Thyroid gland (tissue), 4 donors: ENCODE measurements at places on chromosomes 11 and 22.

- no peak for DNase-seq
Measured at GRCh38 chr11:16347928-16348685, 8.2 kb downstream of the SOX6 start.

DNA sequence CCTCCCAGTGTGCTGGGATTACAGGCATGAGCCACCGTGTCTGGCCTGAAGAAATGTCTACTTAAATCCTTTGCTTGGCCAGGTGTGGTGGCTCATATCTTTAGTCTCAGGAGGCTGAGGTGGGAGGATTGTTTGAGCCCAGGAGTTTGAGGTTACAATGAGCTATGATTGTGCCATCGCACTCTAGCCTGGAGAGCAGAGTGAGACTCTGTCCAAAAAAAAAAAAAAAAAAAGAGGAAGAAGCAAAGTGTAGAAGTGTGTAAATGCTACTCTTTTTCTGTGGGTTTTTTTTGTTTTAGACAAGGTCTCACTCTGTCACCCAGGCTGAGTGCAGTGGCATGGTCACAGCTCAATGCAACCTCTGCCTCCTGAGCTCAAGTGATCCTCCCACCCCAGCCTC lies 6.4 kb upstream of the ATG16L2 start:
- DNase-seq = no peak

DNA sequence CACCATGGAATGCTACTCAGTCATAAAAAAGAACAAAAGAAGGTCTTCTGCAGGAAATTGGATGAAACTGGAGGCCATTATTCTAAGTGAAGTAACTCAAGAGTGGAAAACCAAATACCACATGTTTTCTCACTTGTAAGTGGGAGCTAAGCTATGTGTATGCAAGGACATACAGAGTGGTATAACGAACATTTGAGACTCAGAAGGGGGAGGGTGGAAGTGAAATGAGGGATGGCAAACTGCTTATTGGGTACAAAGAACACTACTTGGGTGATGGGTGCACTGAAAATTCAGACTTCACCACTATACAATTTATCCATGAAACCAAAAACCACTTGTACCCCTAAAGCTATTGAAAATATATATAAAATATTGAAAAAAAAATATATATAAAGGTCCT lies 13.4 kb upstream of the CAT start:
- DNase-seq = no peak

- peak; percentile 54 for DNase-seq
Measured at GRCh38 chr11:11989774-11990744, 18.4 kb downstream of the DKK3 start.

GRCh38 chr11:7892059-7892699 lies 38.9 kb downstream of the OR10A6 start:
- DNase-seq = no peak

DNA sequence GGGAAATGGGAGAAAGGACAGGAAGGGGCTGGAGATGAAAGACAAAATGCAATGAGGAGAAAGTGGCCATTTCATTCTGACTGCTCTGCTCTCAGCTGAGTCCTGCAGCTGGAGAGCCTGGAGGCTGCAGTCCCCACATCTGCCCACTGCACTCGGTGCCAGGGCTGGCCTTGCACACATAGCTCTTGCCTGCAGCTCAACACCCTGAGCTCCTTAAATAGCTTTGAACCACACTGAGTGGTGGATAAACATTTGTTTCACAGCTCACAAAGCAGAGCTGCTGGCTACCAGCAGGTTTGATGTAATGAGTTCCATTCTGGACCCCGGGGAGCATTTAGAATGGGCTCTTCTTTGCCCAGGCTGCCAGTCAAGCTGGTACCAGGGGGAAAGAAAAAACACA lies 426.1 kb upstream of the CADM1 start:
- DNase-seq = no peak

DNA sequence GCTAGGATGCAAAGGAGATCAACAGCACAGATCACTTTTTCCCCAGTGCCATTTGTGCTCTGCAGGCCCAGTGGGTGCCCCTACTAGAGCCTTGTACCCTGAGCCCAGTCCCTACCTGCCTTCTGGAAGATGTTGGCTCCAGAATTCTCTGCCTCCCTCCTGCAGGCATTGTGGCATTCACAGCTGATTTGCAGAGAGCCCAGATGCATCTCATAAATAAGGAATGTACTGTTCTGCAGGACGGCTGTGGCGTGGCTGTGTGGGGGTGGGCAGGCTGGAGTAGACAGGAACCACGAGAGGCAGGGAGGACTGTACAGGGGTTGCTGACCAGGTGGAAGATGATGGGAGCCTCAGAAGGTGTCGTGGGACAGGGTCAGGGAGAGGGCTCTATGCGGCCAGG lies 11.2 kb upstream of the MIAT start:
- no peak for DNase-seq

DNA sequence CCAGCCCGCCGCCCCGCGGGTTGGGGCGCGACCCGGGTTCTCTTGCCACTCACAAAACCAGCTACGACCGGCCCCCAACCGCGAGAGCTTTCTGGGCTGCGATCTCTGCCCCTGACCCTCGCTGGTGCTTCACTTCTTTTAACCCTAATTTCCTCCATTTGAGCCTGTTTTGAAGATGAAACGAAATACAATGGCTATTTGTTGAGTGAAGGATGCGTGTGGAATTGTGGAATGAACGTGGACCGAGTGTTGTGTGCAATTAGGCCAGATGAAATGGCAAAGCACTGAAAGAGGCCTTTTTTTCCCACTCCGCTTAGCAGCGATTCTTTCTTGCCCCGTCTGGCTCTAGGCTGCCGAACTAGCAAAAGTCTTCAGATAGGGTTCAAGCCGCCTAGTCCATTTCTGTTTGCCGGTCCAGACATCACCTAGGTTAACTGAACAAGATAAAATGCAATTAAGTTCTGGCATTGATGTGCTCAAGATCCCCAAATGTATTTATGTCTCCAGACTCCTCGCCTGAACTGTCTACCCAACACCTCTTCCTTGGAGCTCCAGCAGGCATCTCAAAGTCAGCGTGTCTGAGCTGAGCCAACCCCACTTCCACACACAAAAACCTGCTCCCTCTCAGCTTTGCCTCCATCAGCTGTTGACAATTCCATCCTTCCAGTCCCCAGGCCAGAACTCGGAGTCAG lies 471 bp upstream of the TMEM184B start:
- DNase-seq = peak; percentile 11

GRCh38 chr11:98834776-98835175 lies 186.0 kb upstream of the CNTN5 start:
- DNase-seq = no peak

DNA sequence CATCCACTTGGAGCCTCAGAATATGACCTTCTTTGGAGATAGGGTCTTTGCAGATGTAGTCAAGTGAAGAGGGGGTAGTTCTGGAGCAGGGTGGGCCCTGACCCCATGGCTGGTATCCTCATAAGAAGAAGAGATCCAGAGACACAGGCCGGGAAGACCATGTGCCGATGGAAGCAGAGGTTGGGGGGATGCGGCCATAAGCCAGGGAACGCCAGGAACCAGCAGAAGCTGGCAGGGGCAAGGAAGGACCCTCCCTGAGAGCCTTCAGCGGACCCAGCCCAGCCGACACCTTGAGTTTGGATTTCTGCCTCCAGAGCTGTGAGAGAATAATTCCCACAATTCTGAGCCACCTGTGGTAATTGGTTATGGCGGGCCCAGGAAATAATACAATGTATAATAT lies 26.1 kb upstream of the SMIM38 start:
- no peak for DNase-seq

- DNase-seq = no peak
Measured at GRCh38 chr11:123046473-123047259, 15.3 kb downstream of the HSPA8 start.

GRCh38 chr11:125451400-125452124 lies 44.5 kb downstream of the FEZ1 start:
- peak; percentile 8 for DNase-seq

DNA sequence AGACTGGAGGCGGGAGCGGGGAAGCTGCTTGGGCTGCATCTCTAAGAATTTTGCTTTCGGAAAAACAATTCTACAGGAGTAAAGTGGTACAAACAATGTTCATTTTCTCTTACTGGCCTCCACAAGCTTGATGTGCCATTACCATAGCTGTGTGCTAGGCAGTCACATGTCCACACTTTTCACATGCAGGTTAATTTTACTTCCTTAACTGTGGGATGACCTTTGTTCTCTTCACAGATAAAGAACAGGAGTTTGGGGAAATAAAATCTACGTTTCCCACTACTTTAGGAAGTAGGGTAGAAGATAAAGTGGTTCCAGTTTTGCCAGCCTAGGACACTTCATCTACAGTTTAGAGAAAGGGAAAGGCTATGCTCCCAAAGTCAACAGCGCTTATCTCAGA lies 327.2 kb upstream of the NARS2 start:
- DNase-seq = no peak

GRCh38 chr11:86167499-86168164 lies 76.9 kb upstream of the EED start:
- no peak for DNase-seq

GRCh38 chr11:128632141-128632791 lies 44.9 kb upstream of the ETS1 start:
- DNase-seq = peak; percentile 34

- no peak for DNase-seq
Measured at GRCh38 chr22:42770448-42770726, 49.7 kb upstream of the A4GALT start.
